ENCODE measurements at places on chromosomes 4 and X. TPM values are rescaled to one million over a fixed set of nuclear protein-coding genes. Genes with fewer than 3 reads are reported as not detected.

Gene NPY1R
- total RNA-seq: not detected

Gene PCDH10
- total RNA-seq: not detected

Gene FAM47E
- 0.33 TPM for total RNA-seq

- H3K36me3 ChIP-seq: no peaks in the 10 kb centered on the region
- no peak for DNase-seq
- H3K27ac ChIP-seq: no peak overlapping the region
- H3K4me1 ChIP-seq: peaks cover 36% of the 10 kb centered on the region
Observed at GRCh38 chr4:2081540-2081939, 22.4 kb downstream of the NAT8L start.

DNA sequence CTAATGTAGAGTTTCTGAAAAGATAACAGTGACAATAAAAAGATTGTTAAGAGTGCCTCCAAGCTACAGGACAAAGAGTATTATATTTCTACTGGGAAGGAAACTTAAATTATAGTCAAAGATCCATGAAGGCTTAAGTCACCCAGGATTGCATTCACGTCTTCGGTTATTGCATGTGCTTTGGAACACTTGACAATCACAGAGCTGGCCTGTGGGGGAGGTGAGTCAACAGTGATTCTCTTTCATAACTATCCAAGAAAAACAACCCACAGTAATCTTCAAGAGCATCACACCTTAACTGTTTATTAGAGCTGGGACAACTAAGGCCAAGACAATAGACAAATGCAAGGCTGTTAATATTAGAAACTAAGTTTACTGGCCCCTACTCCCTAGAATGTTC lies 40.3 kb downstream of the PDGFC start:
- H3K27me3 ChIP-seq: no peaks in the 10 kb centered on the region
- H3K4me3 ChIP-seq: no peak overlapping the region
- no peak overlapping the region for H3K27ac ChIP-seq
- H3K4me1 ChIP-seq: peaks cover 14% of the 10 kb centered on the region
- DNase-seq: peak; percentile 70

Gene WDR17
- not detected for total RNA-seq

Gene EGF
- total RNA-seq: 0.07 TPM

Gene GABRB1
- not detected for total RNA-seq

Gene AFAP1
- 3.1 TPM for total RNA-seq

DNA sequence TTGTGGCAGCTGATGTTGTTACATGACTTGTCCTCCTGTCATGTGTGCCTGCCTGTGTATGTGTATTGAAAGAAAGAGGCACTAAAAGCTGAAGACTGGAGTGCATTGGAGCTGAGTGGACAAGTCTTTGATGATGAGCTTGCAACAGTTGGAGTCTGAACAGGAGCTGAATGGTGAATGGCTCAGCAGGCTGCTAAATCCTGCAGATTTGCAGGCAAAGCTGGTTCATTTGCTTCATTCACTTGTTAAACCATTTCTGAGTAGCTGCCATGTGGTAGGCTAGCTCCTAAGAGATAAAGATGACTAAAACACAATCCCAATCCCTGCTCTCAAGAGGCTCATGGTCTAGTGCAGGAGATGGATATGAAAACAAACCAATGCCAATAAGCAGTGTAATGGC lies 217.3 kb downstream of the CHRDL1 start:
- no peaks in the 10 kb centered on the region for H3K36me3 ChIP-seq
- H3K4me3 ChIP-seq: no peak overlapping the region
- no peak for DNase-seq
- no peaks in the 10 kb centered on the region for H3K4me1 ChIP-seq

Measured in HepG2 (cell line).